ENCODE measurements at places on chromosomes 1 and 21.

GRCh38 chr21:44737706-44738354 is 26.5 kb upstream of the TSPEAR start:
- no peak for DNase-seq

DNA sequence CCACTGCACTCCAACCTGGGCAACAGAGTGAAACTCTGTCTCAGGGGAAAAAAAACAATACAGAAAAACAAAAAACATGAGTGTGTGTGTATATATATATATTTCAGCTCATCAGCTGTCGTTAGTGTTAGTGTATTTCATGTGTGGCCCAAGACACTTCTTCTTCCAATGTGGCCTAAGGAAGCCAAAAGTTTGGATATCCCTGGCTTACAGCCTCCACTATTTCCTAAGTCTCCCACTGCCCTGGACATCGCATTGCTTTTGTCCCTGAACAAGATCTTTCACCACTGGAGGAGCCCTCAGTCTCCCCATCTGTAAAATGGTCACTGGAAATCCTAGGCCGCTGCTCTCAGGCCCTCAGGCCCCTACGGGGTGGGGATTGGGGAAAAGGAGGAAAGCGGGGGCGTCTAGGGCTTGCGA is 391 bp upstream of the LDLRAP1 start:
- no peak for DNase-seq

- no peak for DNase-seq
These were observed 21.0 kb upstream of the IFFO2 start for GRCh38 chr1:18977428-18977827.

- no peak for DNase-seq
These were observed 263.2 kb upstream of the RGS18 start for GRCh38 chr1:191895049-191895448.

All from Kasumi-1 (cell line).